ENCODE measurements at places on chromosomes 6 and 20.
A peak's percentile ranks its signal among the peaks of the same experiment; 100 is the strongest.

- DNase-seq = no peak
These were observed 43.7 kb upstream of the MAP7 start for GRCh38 chr6:136593748-136594490.

DNA sequence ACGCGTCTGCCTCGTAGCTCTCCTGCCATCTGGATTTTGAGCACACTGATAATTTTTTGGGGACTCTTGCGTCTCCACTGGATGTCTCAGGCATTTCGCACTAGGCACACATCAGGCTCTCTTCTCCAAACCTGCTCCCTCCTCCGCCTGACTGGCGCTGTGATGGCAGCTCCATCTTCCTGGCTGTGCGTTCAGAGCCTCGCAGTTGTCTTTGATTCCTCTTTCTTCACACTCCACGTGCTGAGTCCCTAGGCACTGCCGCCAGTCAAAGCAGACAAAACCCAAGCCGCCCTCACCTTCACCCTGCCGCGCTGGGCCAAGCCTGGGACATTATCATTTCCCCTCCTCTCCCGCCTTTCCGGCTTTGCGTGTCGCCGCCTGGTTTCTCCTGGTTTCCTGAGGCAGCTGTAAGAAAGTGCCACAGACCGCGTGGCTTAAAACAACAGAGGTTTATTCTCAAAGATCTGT, 778 bp downstream of the PSMG4 start:
- no peak for DNase-seq

DNA sequence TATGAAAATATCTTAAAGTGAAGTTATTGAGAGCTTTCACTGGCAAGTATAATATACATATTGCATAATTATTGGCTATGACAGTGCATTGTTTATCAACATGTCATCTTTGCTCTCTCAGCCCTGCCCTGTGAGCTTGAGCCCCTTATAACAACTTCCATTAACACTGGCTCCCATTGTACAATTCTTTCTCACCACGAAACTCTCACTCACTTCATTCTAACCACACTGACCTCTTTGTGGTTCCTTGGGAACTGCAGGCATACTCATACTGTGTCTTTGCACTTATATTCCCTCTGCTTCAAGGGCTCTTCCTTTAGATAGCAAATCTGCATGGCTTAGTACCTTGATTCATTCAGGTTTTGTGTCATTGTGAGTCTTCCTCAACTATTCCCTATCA, 411.8 kb downstream of the CDKAL1 start:
- no peak for DNase-seq

DNA sequence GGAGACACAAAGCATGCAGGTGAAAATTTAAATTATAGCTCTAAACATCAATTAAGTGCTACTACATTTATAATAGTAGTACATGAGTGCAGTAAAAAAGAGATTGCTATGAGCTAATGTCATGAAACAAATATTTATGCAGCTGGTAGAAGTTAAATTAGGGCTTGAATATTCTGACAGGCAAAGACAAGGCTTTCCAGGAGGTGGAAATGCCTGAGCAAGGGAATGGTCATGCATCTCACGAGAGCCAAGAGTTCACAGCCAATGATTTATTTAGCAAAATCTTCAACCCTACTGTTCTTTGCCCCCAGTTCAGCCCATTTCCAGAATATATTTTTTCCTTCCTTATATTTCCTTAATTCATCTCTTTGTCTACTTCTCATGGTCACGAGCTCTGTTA, 128.9 kb downstream of the HIVEP2 start:
- DNase-seq = no peak

DNA sequence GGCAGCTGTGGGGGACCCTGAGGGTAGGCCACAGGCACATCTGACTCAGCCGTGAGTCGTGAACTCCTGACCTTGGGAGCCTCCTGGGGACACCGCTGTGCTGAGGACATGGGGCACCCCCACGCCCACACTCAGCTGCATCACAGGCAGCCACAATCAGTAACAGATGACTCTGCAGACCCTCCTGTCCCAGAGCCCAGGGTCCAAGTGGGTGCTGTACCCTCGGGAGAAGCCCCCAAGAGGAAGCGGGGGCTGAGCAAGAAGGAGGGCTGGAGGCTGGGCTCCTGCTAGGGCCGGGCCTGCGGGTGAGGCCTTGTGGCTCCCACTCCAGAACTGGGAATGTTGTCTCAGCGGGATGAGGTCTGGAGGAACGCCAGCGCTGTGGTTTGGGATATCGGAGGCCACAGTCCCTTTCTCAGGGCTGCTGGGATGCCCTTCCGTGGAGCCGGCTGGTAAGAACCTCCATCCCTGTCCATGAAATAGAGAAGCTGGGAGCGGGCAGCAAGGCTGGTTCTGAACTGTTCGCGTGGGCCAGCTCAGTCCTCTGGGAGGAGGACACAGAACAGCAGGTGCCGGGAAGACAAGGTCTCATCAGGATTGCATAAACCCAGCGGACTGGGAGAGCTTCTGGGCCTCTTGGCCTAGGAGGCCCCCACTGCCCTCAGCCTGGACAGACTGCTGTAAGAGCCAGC, 3.1 kb upstream of the LAMA5 start:
- DNase-seq = no peak

DNA sequence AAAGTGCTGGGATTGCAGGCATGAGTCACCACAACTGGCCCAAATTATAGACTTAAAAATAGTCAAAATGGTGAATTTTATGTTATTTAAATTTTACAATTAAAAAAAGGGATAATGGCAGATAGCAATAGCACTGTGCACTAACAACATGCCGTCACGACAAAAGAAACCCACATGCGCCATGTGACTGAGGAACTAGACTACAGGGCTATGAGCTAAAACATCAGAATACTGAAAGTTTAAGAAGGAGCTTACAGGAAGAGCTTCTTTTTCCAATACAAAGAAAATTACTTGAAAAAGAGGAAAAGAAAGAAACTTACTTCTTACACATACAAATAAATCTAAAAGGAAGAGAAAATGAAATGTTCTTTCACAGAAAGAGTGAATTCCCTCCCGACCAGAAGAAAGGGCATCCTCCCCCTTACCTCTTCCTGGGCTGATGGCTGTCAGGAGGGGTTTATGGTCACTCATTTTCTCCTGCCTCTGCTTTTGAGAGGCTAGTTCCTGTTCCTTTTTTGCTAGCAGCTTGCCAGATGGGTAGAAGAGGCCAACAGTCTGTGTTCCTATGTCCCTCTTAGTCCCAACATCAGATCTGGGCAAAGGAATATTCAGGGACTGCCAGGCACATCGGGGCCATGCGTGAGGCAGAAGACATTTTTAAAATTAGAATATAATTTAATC, 54.5 kb downstream of the DZANK1 start:
- DNase-seq = no peak

DNA sequence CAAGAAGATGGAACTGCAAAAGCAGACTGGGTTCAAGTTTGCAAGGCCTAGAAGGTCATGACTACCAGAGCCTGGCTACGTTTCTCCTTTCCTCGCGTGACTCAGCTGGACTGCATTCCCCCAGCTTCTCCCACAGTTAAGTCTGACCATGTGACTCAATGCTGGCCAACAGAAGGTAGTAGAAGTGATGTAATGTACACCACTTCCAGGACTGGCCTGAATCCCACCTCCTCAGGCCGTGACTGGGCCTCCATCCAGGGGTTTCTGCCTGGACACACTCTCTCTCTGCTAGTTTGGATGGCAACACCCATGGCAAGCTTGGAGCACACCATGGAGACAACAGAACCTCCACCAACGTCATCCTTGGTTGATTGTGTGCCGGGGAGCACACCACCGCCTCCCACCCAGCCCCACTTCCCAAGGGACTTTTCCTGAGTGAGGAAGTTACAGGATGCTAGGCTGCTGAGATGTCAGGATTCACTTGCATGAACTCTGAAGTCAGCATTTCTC, 112.0 kb upstream of the CDYL start:
- no peak for DNase-seq

DNA sequence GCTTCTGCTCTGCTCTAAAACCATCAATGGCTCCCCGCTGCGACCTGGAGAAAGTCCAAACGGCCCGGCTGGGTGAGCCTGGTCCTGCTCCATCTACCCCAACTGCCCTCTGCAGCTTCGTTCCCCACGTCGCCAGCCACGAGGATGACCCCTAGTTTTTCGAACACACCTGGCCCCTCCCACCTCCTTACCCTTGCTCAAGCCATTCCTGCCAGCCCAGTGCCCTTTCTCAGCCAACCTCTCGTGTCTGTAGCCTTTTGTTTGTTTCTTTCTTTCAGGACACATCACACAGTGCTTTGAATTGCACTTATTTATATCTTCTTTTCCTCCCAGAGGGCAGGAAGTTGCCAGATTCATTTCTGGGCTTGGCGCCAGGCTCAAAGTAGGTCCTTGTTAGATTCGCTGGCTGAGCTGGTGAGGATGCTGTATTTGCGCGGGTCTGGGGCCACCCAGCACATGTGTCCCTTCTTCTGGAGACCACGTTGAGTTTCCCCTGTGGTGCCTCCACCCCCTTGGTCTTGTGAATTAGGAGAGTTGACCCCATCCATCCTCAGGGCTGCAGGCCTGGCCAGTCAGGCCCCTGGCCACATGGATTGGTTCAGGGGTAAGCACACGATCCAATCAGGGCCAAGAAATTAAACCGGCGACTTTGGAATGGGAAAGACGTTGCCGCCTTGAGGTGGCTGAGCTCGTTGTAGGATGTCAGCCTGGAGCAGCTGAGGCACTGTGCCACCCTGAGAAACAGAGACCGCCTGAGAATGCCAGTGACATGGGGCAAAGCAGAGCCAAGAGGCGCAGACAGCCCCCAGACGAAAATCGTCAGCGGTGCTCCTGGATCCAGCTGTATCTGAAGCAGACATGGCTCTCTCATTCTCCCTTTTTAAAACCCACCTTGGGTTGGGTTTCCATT, 156.0 kb downstream of the CEBPB start:
- DNase-seq = no peak

GRCh38 chr20:47252879-47253307, 103.6 kb downstream of the ZMYND8 start:
- no peak for DNase-seq

DNA sequence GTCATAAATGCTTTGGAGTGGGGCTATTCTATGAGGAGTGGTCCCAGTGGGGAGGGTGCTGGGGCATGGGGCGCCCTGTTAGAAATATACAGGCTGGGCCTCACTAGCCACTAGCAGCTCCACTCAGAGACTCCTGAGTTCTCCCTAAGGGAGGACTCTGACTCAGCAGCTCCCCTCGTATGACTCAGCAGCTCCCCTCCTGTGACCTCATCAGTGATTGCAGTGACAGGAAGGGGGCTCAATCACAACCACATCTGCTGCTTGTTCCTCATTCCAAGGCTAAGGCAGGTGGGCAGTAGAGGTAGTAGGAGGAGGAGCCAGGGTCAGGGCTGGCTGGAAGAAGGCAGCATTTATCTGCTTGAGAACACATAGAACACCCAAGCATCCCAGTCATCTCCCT, 73.7 kb downstream of the PRND start:
- DNase-seq = no peak

DNA sequence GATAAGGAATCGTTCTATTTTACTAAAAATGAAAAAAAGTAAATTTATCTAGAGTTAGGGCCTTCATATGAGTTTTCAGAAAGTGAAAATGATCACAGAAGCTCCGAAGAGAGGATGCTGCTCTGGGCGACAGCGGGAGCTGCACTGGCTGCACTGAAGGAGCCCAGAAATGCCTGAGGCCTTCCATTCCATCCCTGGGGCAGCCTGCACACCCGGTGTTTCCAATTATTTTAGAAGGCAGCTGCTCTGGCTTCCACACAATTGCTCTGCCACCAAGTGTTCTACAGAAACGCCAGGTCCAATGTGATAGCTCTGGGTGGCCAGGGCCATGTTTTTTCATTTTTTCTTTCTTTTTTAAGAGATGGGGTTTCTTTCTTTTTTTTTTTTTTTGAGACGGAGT, 3.6 kb downstream of the DTNBP1 start:
- DNase-seq = no peak

GRCh38 chr6:97186416-97186999, 96.5 kb downstream of the MMS22L start:
- DNase-seq = peak; percentile 38

GRCh38 chr6:109008537-109009235, 86.0 kb downstream of the SESN1 start:
- peak; percentile 18 for DNase-seq

DNA sequence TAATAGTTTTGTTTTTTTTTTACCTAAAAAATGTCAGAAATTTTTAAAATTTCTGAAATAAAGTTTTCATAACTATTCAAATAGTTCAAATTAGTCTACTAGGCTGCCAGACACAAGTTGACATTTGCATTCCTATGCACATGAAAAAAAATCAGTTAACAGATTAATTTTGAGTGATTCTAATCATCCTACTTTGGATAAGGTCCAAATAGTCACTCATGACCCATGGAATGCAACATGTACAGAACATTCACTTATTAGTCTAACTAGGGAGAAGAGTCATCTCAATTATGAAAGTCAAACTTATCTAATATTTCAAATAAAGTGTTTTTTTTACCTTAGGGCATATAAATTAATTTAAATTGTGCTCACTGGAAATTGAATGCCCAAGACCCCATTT, 390.2 kb downstream of the EPM2A start:
- DNase-seq = no peak

- DNase-seq = no peak
These were observed 45.1 kb upstream of the MCM9 start for GRCh38 chr6:118980063-118980462.

DNA sequence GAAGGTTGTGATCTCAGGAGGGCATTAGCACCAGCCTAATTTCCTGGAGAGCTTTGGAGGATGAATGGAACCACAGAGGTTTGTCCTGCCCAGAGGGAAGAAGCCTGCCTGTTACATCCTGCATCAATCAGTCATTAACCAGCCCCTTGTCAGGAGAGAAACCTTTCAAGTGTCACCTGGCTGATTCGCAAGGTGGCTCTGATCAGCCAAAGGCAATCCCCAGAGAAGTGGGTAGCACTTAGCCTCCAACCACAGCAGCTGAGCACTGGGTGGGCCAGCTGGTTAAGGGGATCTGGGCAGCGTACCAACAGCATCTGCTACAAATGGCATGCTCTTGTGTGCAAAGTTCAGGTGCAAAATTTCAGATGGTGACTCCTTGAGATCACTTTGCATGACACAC, 26.9 kb downstream of the ANKEF1 start:
- no peak for DNase-seq

- DNase-seq = no peak
These were observed 49.2 kb downstream of the FYN start for GRCh38 chr6:111823831-111824607.

DNA sequence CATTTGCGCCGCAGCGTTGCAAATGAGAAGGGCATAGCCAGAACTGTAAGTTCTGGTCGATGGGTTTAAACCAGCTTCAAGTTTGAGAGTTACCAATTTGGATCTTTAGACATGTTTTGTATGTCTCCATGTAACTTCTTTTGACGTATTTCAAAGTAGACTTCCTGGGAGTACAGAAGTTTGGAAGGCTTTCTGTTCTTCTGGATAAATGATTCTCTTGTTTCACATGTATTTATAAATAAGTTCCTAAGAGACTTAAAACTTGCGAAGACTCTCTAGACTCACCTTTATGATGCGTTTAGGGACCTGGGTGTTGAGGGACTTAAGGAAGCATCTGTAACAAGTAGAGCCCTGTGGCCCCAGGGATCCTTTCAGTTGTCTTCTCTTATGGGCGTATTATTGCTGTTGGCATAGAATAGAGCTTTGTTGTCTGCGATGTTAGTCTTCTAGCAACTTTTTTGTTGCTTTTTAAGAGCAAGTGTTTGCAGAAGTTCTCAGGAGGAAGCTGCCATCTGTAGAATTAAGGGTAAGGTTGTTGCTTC, 1.3 kb downstream of the CDYL start:
- no peak for DNase-seq
